ENCODE measurements at places on chromosomes 12 and 14. TPM values are rescaled to one million over a fixed set of nuclear protein-coding genes. Genes with fewer than 3 reads are reported as not detected.

DNA sequence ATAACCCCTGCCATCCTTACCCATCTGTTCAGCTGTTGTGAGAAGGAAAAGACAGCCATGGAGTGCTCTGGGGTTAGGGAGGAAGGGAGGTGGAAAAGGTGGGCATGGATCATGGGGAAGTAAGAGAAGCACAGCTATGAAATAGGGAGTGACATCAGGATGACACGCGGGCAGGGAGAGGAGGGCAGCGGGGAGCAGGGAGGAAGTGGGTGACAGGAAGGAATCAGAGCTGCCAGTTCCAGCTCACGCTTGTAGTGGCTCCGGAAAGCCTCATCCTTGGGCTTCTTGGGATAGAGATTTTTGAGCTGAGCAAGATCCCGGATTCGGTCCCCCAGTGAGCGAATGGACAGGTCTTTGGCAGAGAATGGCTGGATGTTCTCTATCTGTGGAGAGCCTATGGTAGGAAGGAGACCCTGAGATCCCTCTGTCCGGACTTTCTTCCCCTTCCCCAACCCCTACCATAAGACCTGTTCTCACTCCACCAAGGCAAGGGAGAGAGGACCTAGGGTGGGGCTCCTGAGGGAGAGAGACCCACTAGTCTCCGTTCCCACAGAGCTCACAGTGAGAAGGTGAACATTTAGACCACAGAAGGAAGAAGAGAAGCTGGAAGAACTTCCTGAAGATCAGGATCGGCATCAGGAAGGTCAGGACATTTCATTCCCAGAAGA is 10.3 kb downstream of the NAB2 start:
- ATAC-seq, result no peak

DNA sequence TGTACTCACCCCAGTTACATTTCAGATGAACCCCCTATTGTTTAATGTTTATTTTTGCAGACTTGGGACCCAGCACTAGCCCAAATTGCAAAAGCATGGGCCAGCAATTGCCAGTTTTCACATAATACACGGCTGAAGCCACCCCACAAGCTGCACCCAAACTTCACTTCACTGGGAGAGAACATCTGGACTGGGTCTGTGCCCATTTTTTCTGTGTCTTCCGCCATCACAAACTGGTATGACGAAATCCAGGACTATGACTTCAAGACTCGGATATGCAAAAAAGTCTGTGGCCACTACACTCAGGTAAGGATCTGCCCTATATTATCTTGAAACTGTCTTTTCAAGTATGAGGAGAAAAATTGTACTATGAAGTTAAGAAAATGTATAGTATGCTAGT is 1.2 kb downstream of the GLIPR1 start:
- no peak for ATAC-seq

DNA sequence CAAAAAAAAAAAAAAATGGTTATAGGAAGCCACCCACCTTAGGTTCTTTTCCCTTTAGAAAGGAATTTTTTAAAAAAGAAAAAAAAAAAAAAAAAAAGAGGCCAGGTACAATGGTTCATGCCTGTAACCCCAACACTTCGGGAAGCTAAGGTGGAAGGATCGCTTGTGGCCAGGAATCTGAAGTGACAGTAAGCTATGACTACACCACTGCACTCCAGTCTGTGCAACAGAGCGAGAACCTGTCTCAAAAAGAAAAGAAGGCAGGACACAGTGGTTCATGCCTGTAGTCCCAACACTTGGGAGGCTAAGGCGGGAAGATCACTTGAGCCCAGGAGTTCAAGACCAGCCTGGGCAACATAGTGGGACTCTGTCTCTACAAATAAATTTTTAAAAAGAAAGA is 36.0 kb downstream of the SPTLC2 start:
- peak; percentile 20 for ATAC-seq

FGF23 gene
- not detected for total RNA-seq

- no peak for ATAC-seq
Observed at GRCh38 chr14:80275208-80275850, 64.0 kb upstream of the DIO2 start.

FAM90A1 gene
- total RNA-seq, result not detected
